ENCODE measurements at places on chromosomes 7 and 10. TPM values are rescaled to one million over a fixed set of nuclear protein-coding genes. Genes with fewer than 3 reads are reported as not detected.
A peak's percentile ranks its signal among the peaks of the same experiment; 100 is the strongest.

Gene CRPPA
- total RNA-seq: 0.43 TPM

Gene IGF2BP3
- total RNA-seq: 0.56 TPM

Gene CCNJ
- total RNA-seq: 3.9 TPM

GRCh38 chr7:36750451-36750850, 26.2 kb upstream of the AOAH start:
- no peak for DNase-seq

DNA sequence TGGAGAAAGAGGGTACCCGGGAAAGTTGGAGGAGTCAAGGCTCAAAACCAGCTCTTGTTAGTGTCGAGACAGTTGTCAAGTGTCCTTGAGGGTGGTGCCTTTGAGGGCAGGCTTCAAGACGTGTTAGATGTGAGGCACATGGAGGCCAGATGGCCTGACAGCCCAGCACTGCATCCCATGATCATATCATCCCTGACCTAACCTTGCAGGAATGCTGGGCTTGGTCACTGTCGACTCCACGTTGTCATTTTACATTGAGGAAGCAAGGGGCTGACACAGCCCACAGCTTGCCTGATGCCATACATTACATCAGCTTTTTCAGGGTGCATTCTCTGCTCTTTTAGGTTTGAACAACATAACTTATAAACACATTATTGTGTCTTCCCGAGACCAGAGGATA, 114.1 kb downstream of the ABCA13 start:
- no peak for DNase-seq

- no peak for DNase-seq
These were observed 506 bp downstream of the CTTNBP2 start for GRCh38 chr7:117872561-117873309.

DNA sequence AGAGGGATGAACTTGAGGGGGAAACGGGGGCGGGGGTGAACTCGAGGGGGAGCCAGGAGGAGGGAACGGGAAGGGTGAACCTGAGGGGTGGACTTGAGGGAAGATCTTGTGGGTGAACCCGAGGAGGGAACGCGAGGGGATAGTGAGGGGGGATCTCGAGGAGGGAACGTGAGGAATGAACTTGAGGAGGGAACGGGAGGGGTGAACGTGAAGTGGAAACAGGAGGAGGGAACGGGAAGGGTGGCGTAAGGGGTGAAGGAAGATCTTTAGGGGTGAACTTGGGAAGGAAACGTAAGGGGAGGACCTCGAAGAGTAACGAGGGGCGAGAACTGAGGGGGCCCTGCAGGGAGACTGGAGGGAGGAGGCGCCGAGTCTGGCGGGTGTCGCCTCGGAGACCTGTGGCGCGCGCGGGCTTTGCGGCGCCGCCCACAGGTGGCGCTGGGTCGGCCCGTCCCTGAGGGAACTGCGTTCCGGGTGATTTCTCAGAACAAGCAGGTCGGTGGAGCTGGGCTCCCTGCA, 651 bp downstream of the MYO3A start:
- DNase-seq: peak; percentile 22

DNA sequence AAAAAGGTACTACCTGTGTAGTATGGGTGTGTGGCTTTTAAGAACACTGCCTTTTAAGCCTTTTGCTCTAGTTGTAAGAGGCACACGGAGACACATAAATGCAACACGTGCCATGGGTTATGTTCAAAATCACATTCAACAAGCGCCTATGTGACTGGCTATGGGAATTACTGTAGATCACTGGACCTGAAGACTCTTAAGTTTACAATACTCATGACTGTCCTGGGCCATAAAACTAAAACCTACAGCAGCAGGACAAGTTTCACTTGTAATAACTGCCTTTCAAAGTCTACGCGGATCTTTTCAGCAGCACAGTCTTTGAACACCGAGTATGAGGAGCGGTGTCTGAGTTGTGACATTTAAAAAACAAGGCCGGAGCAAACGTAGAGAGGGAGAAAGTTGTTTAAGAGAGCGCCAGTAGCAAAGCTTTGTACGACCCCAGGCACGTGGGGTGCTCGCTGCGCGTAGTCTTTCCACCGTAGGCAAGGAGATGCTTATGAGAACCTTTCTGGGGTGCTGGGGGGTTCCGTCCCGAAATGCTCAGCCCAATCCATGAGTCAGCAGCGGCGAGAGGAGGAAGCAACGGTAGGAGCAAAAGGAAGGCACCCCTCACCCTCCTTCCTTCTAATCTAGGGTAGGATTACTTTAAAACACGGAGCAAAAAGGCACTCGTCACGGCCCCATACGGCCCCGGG, 662 bp downstream of the DNAJC2 start:
- DNase-seq: peak; percentile 25
